A549 treated with Hydrocortisone at 1 μM for 4 hours (cell line): ENCODE measurements at places on chromosomes 4 and X. TPM values are rescaled to one million over a fixed set of nuclear protein-coding genes. Genes with fewer than 3 reads are reported as not detected.

GRIPAP1 gene
- 17.3 to 21.8 TPM (median 18.1 TPM) in 5 replicates for total RNA-seq

CCDC110 gene
- total RNA-seq = not detected in 5 replicates

NHS gene
- 1.6 to 2.6 TPM (median 2.3 TPM) in 5 replicates for total RNA-seq

HTN3 gene
- total RNA-seq = not detected in 5 replicates
